Hindlimb muscle (tissue), 1 donor: ENCODE measurements at places on chromosomes 5 and 9. TPM values are rescaled to one million over a fixed set of nuclear protein-coding genes. Genes with fewer than 3 reads are reported as not detected.

DNA sequence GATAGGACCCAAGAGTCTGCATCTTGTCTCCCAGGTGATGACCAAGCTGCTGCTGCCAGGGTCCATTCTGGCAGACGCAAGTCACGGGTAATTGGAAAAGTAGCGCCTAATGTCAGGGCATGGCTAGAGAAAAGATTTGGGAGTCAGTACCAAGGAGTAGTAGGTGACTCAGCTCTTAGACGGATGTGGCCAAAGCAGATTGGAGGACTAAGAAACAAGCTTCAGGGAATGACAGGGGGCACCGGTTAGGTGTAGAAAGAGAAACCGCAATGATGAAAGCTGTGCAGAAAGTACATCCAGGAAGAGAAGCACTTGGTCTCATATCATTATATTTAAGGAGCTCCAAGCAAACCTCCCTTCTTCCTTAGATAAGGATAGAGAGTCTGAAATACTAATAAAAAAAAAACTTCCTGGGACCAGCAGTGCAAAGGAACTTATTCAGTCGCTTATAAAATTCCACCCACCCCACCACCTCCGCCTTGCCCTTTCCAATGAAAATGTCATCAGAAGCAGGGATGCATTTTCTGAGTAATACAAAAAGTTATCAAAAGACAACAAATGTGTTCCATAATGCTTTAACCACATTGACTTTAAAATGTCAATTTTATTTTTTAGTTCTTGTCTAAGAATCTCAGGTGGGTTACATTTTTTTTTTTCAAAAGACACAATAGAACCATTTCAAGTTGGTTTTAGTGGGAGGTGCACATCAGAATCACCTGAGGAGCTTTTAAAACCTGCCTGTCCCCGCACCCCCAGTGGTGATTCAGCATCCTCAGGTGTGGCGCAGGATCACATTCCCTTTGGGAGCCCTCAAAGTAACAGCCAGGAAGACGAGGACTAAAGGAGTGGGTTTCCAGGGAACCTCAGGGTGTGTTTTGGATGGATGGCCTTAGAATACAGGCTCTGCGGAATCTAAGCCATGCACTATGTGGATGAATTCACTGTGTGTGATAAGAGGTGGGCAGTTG, 31.2 kb downstream of the PTPN3 start:
- no peak for DNase-seq

GRCh38 chr5:105739732-105740131, 1931.0 kb downstream of the EFNA5 start:
- DNase-seq, result no peak

GRCh38 chr5:76626738-76627137, 3.5 kb upstream of the F2RL2 start:
- DNase-seq, result no peak

DNA sequence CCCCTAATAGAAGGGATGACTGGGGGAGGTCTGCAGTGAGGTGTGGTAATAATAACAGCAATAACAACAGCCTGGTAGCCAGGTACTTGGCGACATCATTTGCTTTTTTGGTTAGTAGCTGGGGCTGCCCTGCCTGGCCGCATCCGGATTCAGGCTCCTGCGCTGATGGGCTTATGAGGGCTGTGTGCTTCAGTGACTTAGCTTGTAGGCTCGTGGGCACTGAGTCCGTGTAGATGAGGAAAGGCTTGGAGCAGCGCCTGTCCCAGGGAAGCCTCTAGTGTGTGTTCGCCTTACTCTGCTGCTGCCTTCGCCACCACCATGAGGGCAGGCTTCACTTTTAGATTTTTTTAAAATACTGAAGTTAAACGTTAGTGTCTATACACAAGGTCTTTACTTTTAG, 4.5 kb downstream of the NDUFS6 start:
- no peak for DNase-seq

- DNase-seq, result no peak
Observed at GRCh38 chr9:117697046-117697445, 7.2 kb upstream of the TLR4 start.

DNA sequence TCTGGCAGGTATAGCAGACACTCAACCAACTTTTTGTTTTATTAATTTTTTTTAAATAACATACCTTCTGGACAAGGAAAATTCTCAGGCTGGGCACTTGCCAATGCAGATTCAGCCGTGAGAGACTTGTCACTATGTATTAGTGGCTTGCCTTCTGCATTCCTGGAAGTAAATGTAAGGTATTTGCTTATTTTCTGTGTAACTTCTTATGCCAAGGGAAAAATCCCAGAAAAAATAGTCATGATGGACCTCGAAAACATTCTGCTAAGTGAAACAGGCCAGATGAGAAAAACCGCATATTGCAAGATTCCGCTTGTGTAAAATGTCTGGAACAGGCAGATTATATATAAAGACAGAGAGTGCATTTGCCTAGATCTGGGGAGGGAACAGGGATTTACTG, 260.3 kb upstream of the DAPK1 start:
- DNase-seq, result no peak

DNA sequence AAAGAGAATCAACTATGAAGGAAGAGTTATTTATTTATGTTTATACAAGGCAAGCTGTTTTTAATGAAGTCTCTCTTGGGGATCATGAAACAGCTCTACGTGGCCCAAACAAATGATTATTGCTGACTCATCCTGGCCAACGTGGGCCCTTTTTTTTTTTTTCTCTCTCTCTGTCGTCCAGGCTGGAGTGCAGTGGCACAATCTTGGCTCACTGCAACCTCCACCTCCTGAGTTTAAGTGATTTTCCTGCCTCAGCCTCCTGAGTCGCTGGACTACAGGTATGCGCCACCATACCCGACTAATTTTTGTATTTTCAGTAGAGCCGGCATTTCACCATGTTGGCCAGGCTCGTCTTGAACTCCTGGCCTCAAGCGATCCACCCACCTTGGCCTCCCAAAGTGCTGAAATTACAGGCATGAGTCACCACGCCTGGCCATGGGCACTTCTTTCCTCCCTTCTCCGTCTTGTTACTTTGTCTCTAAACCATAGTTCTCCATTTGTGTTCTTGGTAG, 98.3 kb downstream of the BASP1 start:
- DNase-seq, result no peak

DNA sequence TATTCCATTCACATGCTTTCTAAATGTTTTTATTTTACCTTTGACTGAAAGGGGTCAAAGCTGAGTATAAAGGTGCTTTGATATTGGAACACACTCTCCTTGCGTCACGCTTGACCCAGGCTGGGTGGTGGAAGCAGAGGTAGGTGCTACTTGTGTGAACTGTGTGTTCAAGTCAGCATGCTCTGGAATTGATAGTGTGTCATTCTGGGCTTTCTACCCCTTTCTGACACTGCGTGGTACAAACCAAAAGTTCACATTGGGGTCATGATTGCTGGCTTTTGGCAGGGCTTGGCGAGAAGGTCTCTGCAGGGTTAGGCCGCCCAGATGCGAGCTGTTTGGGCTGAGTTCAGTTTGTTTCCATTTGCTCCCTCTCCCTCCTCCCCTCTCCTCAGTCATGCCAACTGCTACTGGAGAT, 131.8 kb downstream of the ADAMTSL1 start:
- peak; percentile 63 for DNase-seq

- DNase-seq, result no peak
Observed at GRCh38 chr5:168334280-168334679, 42.8 kb downstream of the WWC1 start.

DNA sequence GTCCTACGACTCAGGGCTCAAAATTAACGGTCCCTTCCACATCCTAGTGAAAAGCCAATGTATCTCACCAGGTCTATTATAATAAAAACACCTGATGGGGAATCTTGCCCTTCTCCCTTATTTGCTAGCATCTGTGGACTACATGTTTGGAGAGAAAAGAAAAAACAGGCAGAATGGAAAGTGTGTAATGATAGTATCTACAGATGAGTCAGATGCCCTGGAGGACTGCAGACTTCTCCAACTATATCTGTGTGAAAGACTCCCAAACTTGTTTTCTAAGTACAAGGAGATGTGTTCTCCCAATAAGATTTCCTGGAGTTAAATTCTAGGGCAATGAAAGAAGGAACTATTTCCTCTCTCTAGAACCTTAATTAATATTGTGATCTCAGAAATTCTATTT, 66.0 kb downstream of the FOXB2 start:
- DNase-seq, result no peak

DNA sequence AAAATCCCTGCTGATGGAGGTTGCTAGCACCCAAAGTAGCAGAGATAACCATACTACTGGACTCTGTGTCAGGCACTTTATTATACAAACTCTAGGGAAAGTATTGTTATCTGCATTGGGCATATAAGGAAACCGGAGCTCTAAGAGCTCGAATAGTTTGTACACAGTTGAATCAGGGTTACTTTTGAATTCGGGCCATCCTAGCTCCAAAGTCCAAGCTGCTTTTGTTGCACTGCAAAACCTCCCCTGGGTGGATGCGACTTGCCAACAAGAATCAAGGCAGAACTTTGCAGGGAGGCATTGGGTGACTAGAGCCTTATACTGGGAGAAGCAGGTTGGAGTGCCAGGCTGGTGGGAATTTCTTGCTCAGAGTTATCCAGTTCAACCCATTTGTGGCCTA, 435.1 kb downstream of the SPATA31D1 start:
- no peak for DNase-seq

DNA sequence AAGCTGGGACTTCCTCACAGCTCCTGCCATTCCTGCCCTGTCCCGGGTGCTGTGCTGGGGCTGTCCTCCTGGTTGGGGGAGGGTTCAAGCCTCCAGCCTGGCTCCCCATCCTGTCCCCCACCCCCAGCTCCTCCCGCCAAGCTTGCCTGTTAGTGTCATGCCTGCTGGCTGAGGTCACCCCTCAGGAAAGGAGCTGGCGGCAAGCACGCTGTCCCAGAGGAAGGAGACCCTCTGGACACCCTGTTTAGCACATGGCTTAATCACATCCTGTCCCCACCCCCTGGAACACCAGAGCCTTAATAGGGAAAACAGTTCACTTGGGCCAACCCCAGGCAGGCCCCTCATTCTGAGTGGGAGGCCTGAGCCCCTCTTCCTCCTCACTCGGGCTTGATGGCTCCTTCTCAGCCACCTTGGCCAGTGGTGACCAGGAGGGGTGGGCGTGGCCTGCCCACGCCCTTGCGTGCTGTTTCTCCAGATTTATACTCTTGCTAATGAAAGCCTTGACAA, 9.2 kb upstream of the PHYHD1 start:
- peak; percentile 27 for DNase-seq

- DNase-seq, result peak; percentile 49
Observed at GRCh38 chr5:43772764-43773477, 169.9 kb downstream of the NNT start.

DNA sequence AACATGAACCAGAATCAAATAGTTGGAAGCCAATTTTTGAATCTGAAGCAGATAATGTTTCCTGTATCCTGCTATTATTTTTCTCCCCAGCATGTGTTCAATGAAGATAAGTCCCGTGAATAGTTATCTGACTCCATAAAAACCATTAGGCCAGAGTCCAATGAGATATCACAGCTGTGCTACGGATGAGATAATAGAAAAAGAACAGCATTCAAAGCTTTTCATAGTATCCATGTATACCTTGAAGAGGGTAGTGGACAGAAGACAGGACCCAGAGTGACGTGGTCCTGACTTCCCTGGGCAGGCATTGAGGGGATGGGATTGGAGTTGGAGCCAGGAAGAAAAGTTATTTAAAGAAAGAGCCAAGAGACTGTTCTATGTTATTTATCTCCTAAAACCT, 50.7 kb upstream of the C6 start:
- no peak for DNase-seq

DNA sequence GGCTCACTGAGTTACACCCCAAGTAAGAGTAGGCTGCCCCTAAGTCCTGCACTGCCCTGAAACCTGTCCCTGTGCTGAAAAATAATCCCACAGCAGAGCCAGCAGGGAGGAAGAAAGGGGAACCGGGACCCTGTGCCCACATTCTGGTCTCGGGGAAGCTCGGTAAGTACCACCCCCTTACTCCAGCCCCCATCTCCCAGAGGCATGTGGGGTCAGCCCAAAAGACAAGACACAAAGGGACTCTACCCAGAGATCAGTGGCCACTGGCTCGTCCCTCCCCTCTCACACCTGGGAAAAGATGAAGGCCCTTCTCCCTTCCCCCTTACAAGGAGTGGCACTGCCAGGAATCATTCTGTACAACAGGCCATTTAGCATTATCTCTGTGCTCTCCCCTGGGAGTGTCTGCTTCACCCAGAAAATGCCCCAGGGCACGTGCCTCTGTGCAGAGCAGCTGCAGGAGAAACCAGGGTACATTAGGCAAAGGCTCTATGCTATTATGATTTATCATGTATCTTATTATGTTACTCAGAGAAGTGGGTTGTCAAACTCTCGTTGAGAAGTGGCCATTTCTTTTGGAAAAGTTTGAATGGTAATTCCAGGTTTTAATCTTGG, 71.3 kb downstream of the NDFIP1 start:
- DNase-seq, result no peak

Gene RXRA
- 38.0 TPM for polyA plus RNA-seq

Gene PCDHA12
- 0.06 TPM for polyA plus RNA-seq

Gene PCDHGC3
- 119 TPM for polyA plus RNA-seq

Gene BOD1
- 71.9 TPM for polyA plus RNA-seq

Gene NUTM2G
- polyA plus RNA-seq, result 1.6 TPM

Gene CCDC192
- polyA plus RNA-seq, result 0.88 TPM
